ENCODE measurements at places on chromosomes 16 and 17.

DNA sequence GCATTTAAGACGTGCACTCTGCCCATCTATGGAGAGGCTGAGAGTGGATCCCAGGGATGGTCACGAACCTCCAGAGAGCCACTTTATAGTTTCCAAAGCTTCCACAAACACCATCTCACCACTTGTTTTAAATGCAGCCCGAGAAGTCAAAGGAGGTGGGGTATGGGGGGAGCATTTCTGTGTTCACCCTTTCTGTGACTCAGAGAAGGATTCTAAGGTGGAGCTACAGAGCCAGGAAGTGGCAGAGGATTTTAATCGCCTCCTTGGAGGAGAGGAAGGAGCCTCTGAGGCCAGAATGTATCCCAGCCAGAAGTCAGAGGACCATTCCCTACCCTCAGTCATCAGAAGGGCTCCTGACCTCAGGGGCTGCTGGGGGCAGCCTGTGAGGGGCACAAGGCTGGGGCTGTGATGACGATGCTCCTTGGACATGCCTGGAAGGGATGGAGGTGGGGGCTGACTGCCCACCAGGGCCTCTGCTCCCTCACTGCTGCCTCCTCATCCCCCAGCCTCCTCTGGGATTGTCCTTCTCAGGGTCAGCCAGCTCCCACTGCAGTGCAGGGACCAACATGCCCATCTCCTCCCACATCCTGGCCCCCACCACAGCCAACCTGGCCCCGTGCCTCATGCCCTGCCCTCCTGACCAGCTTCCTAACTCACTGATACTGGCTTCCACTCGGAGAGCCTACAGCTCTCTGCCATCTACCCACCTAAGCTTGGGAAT is 2.8 kb downstream of the XYLT2 start:
- DNase-seq, result no peak

GRCh38 chr17:17108451-17109049 is 66.3 kb downstream of the MPRIP start:
- peak; percentile 34 for DNase-seq

- no peak for DNase-seq
Measured at GRCh38 chr16:53358884-53359283, 75.4 kb upstream of the RBL2 start.

- DNase-seq, result no peak
Measured at GRCh38 chr17:34076743-34077631, 178.1 kb upstream of the CCL2 start.

DNA sequence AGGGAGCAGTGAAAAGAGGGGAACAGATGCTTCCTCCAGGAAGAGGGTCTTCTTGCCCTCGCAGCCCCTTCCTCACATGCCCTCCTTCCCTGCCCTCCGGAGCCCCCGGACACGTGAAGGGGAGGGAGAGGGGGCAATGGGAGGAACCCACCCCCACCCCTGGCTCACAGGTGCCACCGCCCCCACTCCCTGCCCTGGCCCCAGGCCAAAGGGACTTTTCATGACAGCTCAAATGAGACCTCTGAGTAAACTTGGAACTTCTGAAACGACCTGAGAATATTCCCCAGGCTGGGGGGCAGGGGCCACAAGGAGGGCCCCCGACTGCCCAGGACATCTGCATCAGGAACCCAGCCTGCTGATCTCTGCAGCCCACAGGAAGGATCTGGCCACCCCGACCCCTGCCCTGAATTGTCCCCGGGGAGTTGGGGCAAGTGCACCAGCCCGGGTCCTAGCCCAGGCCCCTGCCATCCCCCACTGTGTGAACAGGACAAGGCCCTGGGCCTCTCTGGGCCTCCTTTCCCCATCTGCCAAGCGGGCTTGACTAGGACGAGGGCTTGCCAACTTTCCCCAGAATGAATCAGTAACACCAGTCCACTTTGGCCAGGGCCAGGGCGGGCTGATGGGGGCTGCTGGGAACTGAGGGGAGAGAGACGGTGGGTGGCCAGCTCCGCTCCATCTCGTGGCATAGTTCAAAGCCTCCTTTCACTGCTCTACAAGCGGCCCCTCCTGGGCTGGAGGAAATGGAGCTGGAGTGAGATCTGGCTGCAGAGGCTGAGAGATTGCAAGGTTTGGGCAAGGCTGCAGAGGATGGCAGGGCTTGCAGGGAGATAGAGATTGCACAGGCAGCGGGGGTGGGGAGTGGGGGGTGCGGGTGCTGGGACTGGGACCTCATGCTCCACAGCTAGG is 3.8 kb downstream of the IL21R start:
- no peak for DNase-seq

All from amygdala (tissue), 56 donors.